ENCODE measurements at places on chromosomes 3 and 15. TPM values are rescaled to one million over a fixed set of nuclear protein-coding genes. Genes with fewer than 3 reads are reported as not detected.

Gene IL16
- 1.8 TPM for total RNA-seq

Gene RHCG
- total RNA-seq, result 1.3 TPM

Gene PRR23B
- not detected for total RNA-seq

Gene TNNC1
- 0.64 TPM for total RNA-seq

Gene PPM1L
- total RNA-seq, result 55.2 TPM

Gene WNT7A
- 5.4 TPM for total RNA-seq

DNA sequence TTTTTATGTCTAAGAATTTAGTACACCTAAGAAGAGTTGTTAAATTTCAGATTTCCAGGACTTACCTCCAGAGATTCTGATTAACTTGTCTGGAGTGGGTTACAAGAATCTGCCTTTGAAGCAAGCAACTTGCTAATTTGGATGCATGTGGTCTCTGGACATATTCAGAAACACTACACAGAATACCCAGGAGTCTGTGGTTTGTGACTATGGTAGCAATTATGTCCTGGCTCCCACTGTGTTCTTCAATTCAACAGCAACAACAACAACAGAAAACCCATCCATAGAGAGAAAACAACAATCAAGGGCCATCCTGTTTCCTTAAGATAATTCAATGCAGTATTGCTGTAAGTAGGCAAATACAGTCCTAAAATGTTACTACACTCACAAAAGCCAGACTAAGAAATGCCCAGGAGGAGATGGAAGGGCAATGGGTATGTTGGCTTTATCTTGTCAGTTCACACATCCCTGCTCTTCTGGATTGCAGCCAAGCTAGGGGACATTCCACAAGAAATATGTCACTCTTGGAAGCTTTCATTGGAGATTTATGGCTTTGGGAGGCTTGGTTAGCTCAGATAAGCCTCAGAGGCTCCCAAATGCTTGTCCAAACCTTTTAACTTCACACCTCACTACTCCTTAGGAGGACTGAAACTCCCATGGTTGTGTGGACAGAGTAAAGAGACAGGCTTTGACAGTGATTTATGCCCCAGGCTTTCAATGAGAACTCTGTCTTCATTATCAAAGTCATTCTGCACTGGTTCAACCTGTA is 99.4 kb upstream of the MRPL3 start:
- no peak for DNase-seq

- no peak for DNase-seq
Measured at GRCh38 chr3:195025056-195025883, 245.7 kb downstream of the XXYLT1 start.
